ENCODE measurements at places on chromosomes 6 and 20.

DNA sequence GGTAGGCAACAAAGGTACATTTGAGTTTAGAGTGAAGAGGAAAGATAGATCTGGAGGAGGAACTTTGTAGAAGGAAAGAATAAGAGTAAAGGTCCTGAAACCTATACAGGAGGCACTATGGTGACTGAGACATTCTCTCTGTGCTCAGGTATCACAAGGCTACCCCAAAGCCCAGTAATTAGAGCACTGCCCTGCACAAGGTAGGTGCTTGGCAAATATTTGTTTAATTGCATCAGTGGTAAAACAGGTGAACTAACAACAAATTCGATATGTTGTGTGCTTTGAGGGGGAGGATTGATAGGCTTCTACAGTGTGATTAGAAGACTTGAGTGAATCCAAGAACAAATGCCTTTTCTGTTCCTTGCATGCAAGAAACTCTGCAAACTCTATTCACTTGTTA, 6.8 kb upstream of the TSHZ2 start:
- DNase-seq: no peak

GRCh38 chr6:158377860-158378259, 65.6 kb downstream of the TULP4 start:
- no peak for DNase-seq

GRCh38 chr6:165717732-165718465, 54.9 kb upstream of the PDE10A start:
- no peak for DNase-seq

GRCh38 chr20:58694241-58695083, 1.9 kb downstream of the NPEPL1 start:
- no peak for DNase-seq

- DNase-seq: no peak
Measured at GRCh38 chr6:144588697-144589325, 303.7 kb downstream of the UTRN start.

- DNase-seq: no peak
Measured at GRCh38 chr20:62439218-62439617, 11.9 kb upstream of the RBBP8NL start.

- DNase-seq: no peak
Measured at GRCh38 chr6:84696166-84696565, 68.2 kb downstream of the TBX18 start.

- no peak for DNase-seq
Measured at GRCh38 chr6:36577301-36577700, 16.9 kb upstream of the SRSF3 start.

DNA sequence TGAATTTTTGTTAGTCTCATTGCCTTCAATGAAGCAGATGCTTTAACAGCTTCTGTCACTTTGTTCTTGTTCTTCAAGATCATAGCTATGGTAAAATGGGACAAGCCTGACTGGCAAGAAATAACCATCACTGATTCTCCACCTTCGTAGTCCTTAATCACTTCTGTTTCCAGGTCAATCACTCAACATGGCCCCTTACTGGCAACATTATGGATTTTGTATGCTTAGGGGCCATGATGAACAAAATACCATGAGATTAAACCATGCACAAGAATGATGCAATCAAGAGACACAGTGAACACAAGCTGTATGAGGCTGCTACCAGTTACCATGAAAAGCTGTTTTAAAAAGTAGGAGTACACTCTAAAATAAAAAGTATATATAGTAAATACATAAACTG, 32.8 kb downstream of the ADNP start:
- DNase-seq: no peak

GRCh38 chr6:145822456-145822855, 7.9 kb upstream of the FBXO30 start:
- no peak for DNase-seq

GRCh38 chr6:167866642-167867041, 39.9 kb downstream of the AFDN start:
- DNase-seq: no peak

DNA sequence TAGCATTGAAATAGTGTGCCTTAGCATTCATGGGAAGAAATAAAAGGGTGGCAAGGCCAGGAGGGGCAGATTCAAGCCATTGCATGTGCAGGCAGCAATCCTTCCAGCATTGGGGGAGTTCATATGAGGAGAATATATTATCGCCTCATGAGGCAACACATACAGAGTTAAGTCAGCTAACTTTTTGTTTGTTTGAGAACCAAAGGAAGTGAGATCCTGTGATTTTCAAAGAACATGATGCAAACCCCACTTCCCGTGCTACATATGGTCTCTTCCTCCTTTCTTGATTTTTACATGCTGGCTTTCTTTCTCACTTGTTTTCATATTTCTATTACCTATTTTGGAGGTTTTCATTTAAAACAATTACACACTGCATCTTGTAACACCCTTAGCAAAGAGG, 579.7 kb upstream of the ARID1B start:
- no peak for DNase-seq

- DNase-seq: no peak
Measured at GRCh38 chr6:12594530-12594893, 122.1 kb upstream of the PHACTR1 start.

- DNase-seq: no peak
Measured at GRCh38 chr6:90544081-90544480, 42.8 kb downstream of the MAP3K7 start.

GRCh38 chr6:121531658-121532169, 96.3 kb downstream of the GJA1 start:
- DNase-seq: no peak

DNA sequence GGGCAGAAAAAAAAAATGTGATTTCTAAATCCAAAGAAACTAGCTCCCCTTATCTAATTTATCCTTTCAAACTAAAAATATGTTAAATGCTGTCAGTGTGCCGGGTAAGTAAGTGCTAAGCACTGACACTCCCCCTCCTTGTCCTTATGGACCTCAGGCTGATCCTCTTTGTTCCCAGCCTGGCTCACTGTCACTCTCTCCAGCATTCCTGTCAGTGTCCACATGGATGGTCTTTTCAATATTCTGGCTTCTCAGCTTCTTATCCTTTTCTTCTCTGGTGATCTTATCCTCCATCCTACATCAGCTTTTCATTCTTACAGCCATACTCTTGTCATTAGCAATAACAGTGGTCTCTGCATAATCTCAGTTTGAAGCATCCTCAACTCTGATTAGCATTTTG, 55.0 kb downstream of the BCKDHB start:
- no peak for DNase-seq
